ENCODE measurements at places on chromosomes 16 and 17. TPM values are rescaled to one million over a fixed set of nuclear protein-coding genes. Genes with fewer than 3 reads are reported as not detected.

The CFAP97D1 gene
- not detected for total RNA-seq

DNA sequence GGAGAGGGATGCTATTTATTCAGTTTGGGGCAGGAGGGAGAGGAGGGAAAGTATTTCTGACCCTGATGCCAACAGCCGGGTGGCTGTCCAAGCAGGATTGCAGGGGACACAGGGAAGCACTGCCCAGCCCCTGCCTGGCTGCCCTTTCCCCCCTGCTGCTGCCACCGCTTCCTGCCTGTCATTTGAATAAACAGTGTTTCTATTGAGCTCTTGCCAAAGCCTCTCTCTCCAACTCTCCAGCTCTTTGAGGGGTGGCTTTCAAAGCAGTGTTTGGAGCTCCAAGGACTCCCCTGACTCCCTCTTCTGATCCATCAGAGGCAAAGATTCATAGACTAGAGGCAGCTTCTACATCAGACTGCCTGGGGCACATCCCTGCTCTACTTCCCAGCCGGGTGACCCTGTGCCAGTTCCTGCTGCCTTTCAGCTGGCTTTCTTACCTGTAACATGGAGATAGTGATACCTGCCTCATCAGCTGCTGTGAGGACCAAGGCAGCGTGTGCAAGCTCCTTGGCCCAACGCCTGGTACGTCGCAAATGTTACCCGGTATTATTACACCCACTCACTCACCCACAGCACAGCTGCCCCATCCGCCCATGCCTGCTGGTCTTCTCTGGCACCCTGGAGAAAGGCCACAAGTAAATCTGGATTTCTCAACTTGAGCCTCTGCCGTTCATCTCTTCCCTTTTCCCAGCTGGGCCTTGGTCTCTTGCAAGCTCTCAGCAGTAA is 9.5 kb downstream of the PROCA1 start:
- no peak for DNase-seq

- DNase-seq: no peak
These were observed 42.5 kb downstream of the TMEM11 start for GRCh38 chr17:21171309-21171922.

GRCh38 chr16:72991211-72991610 is 56.7 kb downstream of the ZFHX3 start:
- no peak for DNase-seq

DNA sequence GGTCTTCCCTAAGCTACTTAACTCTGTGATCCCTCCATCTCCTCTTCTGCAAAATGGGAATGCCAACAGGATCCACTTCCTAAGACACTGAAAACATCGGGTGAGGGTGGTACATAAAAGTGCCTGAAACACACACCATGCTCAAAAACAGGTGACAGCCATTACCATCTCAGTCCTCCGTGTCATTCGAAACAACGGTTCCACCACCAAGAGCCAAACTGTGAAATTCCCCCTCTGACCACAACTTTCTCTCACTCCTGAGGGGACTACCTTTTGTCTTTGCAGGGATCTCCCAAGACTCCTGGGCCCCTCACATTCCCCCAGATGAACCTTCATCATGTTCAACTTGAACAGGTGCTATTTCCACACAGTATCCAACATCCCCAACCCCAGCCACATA is 37.0 kb downstream of the NUBP1 start:
- no peak for DNase-seq
